ENCODE measurements at places on chromosomes 12 and 14. TPM values are rescaled to one million over a fixed set of nuclear protein-coding genes. Genes with fewer than 3 reads are reported as not detected.

DNA sequence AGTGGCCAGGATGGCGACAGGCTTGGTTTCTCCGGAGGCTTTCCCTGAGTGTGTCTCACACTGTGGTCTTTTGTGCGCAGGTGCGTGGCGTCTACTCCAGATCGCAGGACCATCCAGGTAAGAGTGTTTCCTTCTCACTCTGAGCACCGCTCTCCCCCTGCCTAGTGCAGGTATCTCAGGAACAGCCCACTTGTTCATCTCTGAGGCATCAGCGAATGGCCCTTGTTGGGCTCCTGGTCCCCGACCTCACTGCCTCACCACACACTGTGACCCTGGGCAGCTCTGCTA is 781 bp downstream of the ADGRD1 start:
- H3K36me3 ChIP-seq, result no peaks in the 10 kb centered on the region
- H3K4me3 ChIP-seq, result peak overlapping the region; percentile 4
- no peak overlapping the region for H3K27ac ChIP-seq
- DNase-seq, result no peak
- no peaks in the 10 kb centered on the region for H3K4me1 ChIP-seq

- no peak overlapping the region for H3K27ac ChIP-seq
- H3K36me3 ChIP-seq, result no peaks in the 10 kb centered on the region
- no peak for DNase-seq
- H3K4me3 ChIP-seq, result no peak overlapping the region
Observed at GRCh38 chr12:7667125-7667524, 1.4 kb upstream of the APOBEC1 start.

DNA sequence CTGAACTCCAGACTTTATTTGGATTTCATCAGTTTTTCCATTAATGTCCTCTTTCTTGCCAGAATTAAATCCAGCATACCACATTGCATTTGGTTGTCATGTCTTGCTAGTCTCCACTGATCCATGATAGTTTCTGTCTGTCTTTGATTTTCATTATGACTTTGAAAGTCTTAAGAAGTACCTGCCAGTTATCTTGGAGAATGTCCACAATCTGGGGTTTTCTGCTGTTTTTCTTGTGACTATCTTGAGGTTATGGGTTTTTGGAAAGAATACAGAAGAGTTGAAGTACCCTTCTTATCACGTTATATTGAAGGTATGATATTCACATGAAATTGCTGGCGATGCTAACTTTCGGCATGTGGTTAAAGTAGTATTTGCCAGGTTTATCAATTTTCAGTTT is 282.3 kb upstream of the PRICKLE1 start:
- no peak overlapping the region for H3K4me3 ChIP-seq
- H3K27me3 ChIP-seq, result no peaks in the 10 kb centered on the region

GRCh38 chr14:93939304-93940229 is 12.4 kb downstream of the FAM181A start:
- no peaks in the 10 kb centered on the region for H3K36me3 ChIP-seq
- no peak overlapping the region for H3K27ac ChIP-seq
- DNase-seq, result peak; percentile 53

GRCh38 chr14:74649167-74649566 is 37.1 kb upstream of the LTBP2 start:
- no peaks in the 10 kb centered on the region for H3K27me3 ChIP-seq
- H3K4me3 ChIP-seq, result no peak overlapping the region
- DNase-seq, result no peak
- H3K36me3 ChIP-seq, result no peaks in the 10 kb centered on the region
- H3K27ac ChIP-seq, result no peak overlapping the region
- H3K4me1 ChIP-seq, result peaks cover 7% of the 10 kb centered on the region

DNA sequence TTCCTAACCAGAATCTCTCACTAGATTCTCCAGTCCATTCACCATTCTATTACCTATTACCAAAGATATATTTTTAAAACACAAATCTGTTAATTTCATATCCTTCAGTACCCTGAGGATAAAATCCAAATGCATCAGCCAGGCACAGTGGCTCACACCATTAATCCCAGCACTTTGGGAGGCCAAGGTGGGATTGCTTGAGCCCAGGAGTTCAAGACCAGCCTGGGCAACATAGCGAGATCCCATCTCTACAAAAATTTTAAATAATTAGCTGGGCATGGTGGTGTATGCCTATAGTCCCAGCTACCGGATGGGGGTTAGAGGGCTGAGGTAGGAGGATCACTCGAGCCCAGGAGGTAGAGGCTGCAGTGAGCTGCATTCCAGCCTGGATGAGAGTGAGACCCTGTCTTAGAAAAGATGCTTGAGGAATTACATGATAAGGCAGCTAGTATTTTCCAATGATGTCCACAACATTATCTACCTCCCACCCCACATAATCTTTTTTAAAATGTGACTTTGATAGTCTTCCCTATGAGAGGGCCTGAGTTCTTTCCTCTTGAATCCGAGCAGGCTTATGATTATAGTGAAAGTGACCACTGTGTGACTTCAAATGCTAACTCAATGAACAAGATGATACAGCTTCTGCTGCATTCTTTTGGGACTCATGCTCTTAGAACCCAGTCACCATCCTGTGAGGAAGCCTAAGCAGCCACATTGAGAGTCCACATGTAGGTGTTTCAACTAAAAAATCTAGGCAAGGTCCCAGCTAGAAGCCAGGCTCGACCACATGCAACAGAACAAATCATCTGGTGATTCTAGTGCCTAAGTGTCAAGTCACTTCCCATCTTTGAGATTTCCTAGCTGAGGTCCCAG is 18.0 kb downstream of the HECTD1 start:
- no peak overlapping the region for H3K27ac ChIP-seq
- peaks cover 8% of the 10 kb centered on the region for H3K4me1 ChIP-seq
- peaks cover 3% of the 10 kb centered on the region for H3K36me3 ChIP-seq
- H3K27me3 ChIP-seq, result no peaks in the 10 kb centered on the region

The ALDH1L2 gene
- total RNA-seq, result 35.7 TPM

The ASB2 gene
- total RNA-seq, result 0.99 TPM

GRCh38 chr12:103177639-103178255 is 220.3 kb downstream of the ASCL1 start:
- no peak overlapping the region for H3K27ac ChIP-seq
- H3K27me3 ChIP-seq, result no peaks in the 10 kb centered on the region
- no peaks in the 10 kb centered on the region for H3K36me3 ChIP-seq
- H3K4me3 ChIP-seq, result no peak overlapping the region
- DNase-seq, result no peak

GRCh38 chr12:76242813-76243550 is 105.2 kb downstream of the BBS10 start:
- H3K27me3 ChIP-seq, result no peaks in the 10 kb centered on the region
- no peak overlapping the region for H3K4me3 ChIP-seq
- H3K36me3 ChIP-seq, result no peaks in the 10 kb centered on the region
- DNase-seq, result peak; percentile 74

DNA sequence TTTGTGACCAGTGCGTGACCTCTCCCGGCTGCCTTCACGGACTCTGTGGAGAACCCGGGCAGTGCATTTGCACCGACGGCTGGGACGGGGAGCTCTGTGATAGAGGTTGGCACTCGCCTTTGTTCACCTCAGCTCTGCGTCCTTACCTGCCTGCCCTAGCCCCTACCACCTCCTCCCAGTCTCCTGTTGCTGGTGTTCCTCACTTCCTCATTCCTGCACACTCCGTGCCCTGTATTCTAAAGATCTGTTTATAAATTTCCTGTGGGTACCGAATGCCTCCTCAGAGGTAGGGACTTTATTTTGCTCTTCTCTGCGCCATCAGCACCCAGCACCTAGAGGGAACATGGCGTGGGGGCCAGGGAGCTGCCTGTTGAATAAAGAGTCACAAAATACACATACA is 2.3 kb downstream of the DLK1 start:
- no peak overlapping the region for H3K4me3 ChIP-seq
- no peaks in the 10 kb centered on the region for H3K4me1 ChIP-seq
- no peak for DNase-seq
- peaks cover 19% of the 10 kb centered on the region for H3K27me3 ChIP-seq
- H3K36me3 ChIP-seq, result no peaks in the 10 kb centered on the region

DNA sequence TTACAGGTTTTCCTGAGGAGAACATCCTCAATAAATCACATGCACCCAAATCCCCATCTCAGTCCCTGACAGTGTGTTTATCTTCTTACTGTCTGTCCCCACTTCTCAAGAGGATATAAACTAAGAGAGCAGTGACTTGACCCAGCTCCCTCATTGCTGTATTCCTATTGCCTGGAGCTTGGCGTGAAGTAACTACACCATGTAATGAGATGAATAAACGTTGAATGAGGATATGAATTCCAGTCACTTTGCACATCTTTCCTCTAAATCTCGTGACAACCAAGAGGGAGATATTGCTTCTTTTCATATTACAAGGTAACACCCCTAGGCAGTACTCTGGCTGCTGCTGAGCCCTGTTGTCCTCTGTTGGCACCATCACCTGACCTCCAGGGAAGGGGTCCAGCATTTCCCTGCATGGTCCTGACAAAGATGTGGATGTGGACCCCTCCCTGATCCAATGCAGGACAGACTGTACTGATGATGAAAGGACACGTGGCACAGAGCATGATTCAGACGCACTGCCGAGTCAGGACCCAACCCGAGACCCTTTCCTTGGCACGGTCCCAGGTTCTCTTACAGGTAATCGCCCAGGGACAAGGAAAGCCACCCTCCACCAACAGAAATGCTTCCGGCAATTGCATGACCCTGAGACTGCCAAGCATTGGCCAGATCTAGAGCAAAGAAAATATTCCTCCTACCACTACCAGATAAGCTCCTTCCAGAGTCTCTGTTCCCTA is 47.7 kb upstream of the CPM start:
- H3K4me1 ChIP-seq, result no peaks in the 10 kb centered on the region
- no peaks in the 10 kb centered on the region for H3K36me3 ChIP-seq
- H3K4me3 ChIP-seq, result no peak overlapping the region
- no peak for DNase-seq
- H3K27me3 ChIP-seq, result no peaks in the 10 kb centered on the region
- H3K27ac ChIP-seq, result no peak overlapping the region

The HOXC9 gene
- 0.26 TPM for total RNA-seq

DNA sequence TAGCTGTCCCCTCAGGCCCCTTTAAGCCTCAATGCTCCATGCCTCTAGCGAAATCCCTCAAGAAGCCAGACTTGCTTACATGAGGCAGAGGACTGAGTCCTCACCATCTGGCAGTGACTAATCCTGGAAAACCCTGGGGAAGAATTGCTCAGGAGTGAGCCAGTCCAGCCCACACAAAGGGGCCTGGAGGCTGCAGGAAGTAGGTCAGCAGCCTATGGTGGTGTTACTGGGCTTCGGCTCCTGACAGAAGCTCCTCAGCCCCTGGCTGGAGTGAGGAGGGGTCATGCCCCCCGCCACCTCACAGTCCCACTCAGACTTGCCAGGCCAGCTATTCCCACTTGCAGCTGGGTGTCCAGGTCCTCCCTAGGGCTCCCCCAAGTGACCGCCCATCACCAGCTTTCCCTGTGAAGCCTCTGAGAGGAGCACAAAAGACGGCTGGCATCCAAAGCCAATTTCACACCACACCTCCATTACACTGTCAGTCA is 250.5 kb downstream of the DPF3 start:
- H3K4me1 ChIP-seq, result peaks cover 20% of the 10 kb centered on the region
- peak; percentile 100 for DNase-seq
- H3K4me3 ChIP-seq, result no peak overlapping the region
- no peaks in the 10 kb centered on the region for H3K27me3 ChIP-seq
- H3K36me3 ChIP-seq, result no peaks in the 10 kb centered on the region
- peak overlapping the region; percentile 82 for H3K27ac ChIP-seq

DNA sequence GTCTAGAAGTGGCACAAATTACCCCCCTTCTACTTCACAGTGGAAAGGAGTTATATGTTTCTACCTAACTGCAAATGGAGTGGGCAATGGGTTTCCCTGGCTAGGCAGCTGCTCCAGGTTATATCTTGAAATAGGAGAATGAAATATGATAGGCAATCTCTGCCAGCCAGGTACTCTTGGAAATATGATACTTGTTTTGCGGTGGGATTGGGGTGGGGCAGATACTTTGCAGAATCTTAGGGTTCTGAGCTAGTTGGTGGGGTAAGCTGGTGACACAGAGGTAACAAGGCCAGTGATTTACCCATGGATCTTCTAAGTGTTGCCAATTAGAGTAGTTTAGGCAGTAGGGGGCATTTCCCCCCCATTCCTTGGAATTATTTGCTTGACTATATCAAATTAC is 140.1 kb downstream of the ATP23 start:
- DNase-seq, result no peak
- no peak overlapping the region for H3K4me3 ChIP-seq
- no peaks in the 10 kb centered on the region for H3K36me3 ChIP-seq
- H3K27me3 ChIP-seq, result no peaks in the 10 kb centered on the region

- peaks cover 2% of the 10 kb centered on the region for H3K27me3 ChIP-seq
- peaks cover 29% of the 10 kb centered on the region for H3K4me1 ChIP-seq
- DNase-seq, result no peak
- no peak overlapping the region for H3K4me3 ChIP-seq
Observed at GRCh38 chr14:64722842-64723447, 18.7 kb downstream of the PLEKHG3 start.

DNA sequence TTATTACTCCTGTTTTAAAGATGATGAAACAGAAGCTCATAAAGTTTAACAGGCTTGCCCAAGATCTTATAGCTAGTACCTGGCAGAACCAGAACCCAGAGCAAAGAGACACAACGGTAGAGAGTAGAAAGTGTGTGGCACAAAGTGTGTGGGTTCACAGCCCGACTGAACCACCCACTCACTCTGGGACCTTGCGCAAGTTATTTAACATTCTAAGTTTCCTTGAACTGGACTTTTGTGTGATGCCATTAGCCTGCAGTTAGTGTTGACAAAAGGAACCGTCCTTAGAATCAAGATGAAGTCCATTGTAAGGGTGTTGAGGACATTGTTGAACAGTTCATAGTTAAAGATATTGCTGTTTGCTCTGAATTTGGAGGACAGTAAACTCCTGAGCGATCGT is 29.9 kb upstream of the RIC8B start:
- DNase-seq, result no peak
- no peaks in the 10 kb centered on the region for H3K4me1 ChIP-seq
- no peaks in the 10 kb centered on the region for H3K36me3 ChIP-seq
- no peak overlapping the region for H3K4me3 ChIP-seq

GRCh38 chr12:60501124-60501729 is 905.4 kb downstream of the SLC16A7 start:
- H3K27me3 ChIP-seq, result no peaks in the 10 kb centered on the region
- no peak overlapping the region for H3K27ac ChIP-seq
- peak; percentile 71 for DNase-seq
- no peak overlapping the region for H3K4me3 ChIP-seq

The BICD1 gene
- 10.0 TPM for total RNA-seq

Measured in fibroblast of lung (primary cell).